Stomach (tissue), 19 donors: ENCODE measurements at places on chromosomes 11 and 22. TPM values are rescaled to one million over a fixed set of nuclear protein-coding genes. Genes with fewer than 3 reads are reported as not detected.

FXYD6 gene
- 39.4 TPM for polyA plus RNA-seq

KRTAP5-10 gene
- not detected for polyA plus RNA-seq

DNA sequence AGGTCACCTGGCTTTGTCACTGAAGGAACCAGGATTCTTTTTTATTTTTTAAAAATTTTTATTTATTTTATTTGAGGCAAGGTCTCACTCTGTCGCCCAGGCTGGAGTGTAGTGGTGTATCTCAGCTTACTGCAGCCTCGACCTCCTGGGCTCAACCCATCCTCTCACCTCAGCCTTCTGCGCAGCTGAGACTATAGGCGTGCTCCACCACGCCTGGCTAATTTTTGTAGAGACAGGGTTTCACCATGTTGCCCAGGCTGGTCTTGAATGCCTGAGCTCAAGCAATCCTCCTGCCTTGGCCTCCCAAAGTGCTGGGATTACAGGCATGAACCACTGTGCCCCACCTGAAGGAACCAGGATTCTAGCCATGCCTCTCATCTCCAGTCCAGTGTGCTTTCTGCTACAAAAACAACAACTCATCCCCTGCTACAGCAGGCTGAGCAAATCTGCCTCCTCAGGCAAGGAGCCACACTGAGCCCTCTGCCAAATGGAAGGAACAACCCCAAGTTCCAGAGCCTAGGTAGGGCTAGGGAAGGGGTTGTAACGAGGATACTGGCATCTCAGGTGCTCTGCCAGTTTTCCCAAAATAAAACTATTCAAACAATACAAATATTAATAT, 2.6 kb upstream of the PEX26 start:
- H3K27ac ChIP-seq: no peak overlapping the region
- peaks cover 10% of the 10 kb centered on the region for H3K36me3 ChIP-seq
- no peaks in the 10 kb centered on the region for H3K27me3 ChIP-seq
- H3K4me1 ChIP-seq: peaks cover 37% of the 10 kb centered on the region
- H3K4me3 ChIP-seq: no peak overlapping the region

DNA sequence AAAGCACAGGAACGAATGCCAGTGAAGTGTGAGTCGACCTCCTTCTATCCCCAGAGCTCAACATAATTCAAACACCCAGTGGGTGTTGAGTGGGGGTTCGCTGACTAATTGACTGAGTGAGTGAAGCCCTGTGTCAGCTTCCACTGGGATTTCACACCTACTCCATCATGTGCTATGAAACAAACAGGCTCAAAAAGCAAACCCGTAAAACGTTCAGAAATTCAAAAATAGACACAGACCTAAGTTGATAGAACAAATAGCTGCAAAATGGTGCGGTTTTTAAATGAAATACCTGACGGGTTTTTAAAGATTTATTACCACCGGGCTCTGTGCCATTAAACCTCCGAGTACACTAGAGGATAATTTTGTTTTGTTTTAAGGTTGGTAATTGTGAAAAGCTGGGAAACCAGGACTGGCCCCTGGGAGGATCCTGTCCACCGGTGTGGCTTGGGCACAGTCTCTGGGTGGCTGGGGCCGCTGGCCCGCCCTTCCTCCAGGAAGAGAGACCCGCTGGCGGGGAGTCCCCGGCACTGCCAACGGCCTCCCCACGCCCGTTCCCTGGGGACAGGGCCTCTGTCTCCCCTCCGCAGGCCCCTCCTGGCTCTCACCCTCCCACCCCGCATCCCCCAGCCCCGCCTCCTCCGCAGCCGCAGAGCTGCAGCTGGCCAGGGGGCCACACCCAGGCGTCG, 13.6 kb downstream of the KCNJ5 start:
- H3K4me1 ChIP-seq: peaks cover 58% of the 10 kb centered on the region
- no peaks in the 10 kb centered on the region for H3K27me3 ChIP-seq
- peak overlapping the region; percentile 67 for H3K4me3 ChIP-seq
- peak overlapping the region; percentile 85 for H3K27ac ChIP-seq

DNA sequence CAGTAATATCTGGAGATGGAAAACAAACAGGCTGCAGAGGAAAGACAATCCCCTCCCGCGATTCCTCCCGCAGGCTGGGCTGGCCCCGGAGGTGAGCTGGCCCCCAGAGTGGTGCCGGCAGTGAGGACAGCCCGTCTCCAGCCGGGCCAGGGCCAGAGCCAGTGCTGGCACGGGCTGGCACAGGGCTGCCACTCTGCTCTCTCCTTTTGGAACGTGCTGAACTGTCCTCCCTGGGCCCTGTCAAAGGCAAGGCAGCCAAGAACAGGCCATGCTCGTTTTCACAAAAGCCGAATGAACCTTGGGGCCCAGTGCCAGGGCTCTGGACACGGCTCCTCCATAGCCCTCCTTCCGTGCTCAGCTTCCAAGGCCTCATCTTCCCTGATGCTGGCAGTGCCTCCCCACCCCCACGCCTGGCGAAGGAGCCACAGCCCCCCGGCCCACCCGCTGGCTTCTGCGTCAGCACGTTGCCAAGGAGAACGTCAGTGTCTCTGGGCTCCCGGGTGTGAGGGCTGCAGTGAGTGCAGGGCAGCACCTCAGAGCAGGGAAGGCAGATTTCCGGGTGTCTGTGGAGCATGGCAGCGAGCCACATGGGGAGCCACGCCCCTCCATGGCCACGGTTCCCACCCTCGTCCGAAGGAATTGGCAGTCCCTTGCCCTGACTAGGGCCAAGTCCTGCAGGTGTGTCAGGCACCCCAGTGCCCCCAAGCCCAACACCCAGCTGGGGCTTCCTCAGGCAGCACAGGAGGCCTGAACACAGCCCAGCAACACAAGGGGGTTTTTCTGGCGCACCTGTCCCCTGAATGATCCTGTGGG, 28.6 kb downstream of the GNAZ start:
- H3K27ac ChIP-seq: peak overlapping the region; percentile 86
- no peaks in the 10 kb centered on the region for H3K27me3 ChIP-seq
- DNase-seq: peak; percentile 72
- peaks cover 54% of the 10 kb centered on the region for H3K4me1 ChIP-seq

GRCh38 chr11:66904981-66905521, 48.2 kb downstream of the LRFN4 start:
- H3K4me3 ChIP-seq: no peak overlapping the region
- H3K27ac ChIP-seq: peak overlapping the region; percentile 0
- no peaks in the 10 kb centered on the region for H3K36me3 ChIP-seq

GP1BB gene
- 12.4 TPM for polyA plus RNA-seq

HTR3A gene
- not detected for polyA plus RNA-seq

- no peak overlapping the region for H3K27ac ChIP-seq
- no peaks in the 10 kb centered on the region for H3K27me3 ChIP-seq
- no peak for DNase-seq
- H3K4me1 ChIP-seq: no peaks in the 10 kb centered on the region
- H3K4me3 ChIP-seq: no peak overlapping the region
Measured at GRCh38 chr22:17352798-17353197, 16.5 kb upstream of the CECR2 start.
